ENCODE measurements at places on chromosomes 1 and 21. TPM values are rescaled to one million over a fixed set of nuclear protein-coding genes. Genes with fewer than 3 reads are reported as not detected.

DNA sequence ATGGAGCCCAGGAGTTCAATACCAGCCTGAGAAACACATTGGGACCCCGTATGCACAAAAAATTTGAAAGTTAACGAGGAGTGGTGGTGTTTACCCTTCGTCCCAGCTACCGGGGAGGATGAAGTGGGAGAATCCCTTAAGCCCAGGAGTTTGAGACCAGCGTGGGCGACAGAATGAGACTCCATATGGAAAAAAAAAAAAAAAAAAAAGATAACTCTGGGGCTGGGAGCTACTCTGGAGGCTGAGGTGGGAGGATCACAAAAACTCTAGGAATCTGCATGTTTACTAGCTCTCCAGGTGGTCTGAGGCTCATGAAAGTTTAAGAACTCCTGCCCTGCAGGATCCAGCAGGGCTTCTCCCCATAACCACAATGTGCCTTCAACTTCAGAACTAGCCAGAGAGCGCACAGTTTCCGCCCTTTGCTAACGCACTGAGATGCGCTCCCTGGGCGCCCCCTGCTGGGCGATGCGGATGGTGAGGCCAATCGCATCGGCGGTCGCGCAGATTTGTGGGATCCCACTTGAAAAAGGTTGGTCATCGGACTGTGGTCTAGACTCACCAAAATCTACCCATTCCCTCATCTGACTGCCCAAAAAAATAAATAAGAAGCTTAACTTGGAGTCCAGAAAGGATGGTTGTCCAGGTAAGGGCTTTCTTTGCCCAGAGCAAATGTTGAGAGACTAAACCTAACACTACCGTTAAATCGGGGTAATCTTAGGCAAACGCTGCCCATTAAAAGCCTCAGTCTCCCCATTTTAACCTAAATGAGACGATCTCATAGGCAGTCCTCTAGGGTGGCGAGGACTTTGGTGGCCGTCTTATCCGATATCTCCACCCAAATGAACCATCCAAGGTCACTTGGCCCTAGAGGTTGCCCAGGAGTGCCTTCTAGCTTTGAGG is 8.8 kb downstream of the ZNF683 start:
- peaks cover 40% of the 10 kb centered on the region for H3K27me3 ChIP-seq
- no peak overlapping the region for H3K4me3 ChIP-seq
- no peak overlapping the region for H3K27ac ChIP-seq
- no peaks in the 10 kb centered on the region for H3K36me3 ChIP-seq

DNA sequence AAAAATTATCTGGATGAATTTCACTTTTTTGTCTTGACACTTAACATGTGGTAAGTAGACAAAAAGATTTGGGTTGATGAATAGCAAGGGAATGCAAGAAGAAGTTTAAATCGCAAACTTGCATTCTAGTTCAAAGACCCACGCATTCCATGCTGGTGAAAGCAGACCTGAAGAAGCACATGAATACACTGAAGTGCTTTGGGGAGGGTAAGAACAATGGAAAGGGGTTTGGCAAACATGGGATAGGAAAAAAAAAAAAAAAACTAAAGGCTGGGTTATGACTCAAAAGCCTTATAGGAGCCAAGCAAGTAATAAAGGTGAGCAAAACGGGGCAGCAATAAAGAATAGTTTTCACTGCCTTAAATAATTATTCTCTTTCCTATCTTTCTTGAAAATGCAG is 450.2 kb downstream of the LMO4 start:
- H3K27me3 ChIP-seq = no peaks in the 10 kb centered on the region
- no peaks in the 10 kb centered on the region for H3K36me3 ChIP-seq
- H3K4me3 ChIP-seq = no peak overlapping the region
- no peak overlapping the region for H3K27ac ChIP-seq
- DNase-seq = no peak

GRCh38 chr21:45894906-45895777 is 86.4 kb upstream of the COL6A1 start:
- no peaks in the 10 kb centered on the region for H3K36me3 ChIP-seq
- no peak overlapping the region for H3K4me3 ChIP-seq
- peaks cover 2% of the 10 kb centered on the region for H3K27me3 ChIP-seq
- H3K4me1 ChIP-seq = peaks cover 2% of the 10 kb centered on the region
- H3K27ac ChIP-seq = no peak overlapping the region
- DNase-seq = no peak

The GJA9 gene
- not detected for polyA plus RNA-seq

DNA sequence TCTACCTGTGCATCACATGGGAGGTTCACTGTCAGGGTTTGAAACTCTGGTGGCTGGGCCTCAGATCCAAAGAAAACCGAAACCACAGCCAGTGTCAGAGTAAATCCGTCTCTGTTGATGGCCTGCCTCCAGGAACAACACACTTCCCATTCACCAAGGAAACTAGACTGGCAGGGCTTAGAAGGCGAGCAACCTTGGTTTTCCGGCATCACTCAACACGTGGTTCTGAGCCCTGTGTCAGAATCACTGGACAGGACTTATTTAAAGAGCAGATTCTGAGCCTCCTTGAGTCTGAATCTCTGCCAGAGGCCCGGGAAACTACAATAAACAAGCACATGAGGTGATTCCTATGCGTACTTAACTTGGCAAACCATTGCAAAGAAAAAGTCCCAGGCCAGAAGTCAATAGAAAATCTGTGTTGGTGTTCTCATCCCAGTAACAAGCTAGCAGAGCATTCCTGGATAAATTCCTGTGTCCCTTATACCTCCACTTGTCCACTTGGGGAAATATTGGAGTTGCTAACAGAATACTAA is 70.0 kb downstream of the KCTD3 start:
- peak overlapping the region; percentile 36 for H3K4me3 ChIP-seq
- H3K27ac ChIP-seq = peak overlapping the region; percentile 63
- H3K27me3 ChIP-seq = no peaks in the 10 kb centered on the region
- DNase-seq = peak; percentile 89
- H3K36me3 ChIP-seq = no peaks in the 10 kb centered on the region

The NR1I3 gene
- polyA plus RNA-seq = not detected

- no peak overlapping the region for H3K4me3 ChIP-seq
- no peaks in the 10 kb centered on the region for H3K27me3 ChIP-seq
- no peaks in the 10 kb centered on the region for H3K4me1 ChIP-seq
- no peak overlapping the region for H3K27ac ChIP-seq
- no peaks in the 10 kb centered on the region for H3K36me3 ChIP-seq
Observed at GRCh38 chr21:20999659-21000058, 1.4 kb downstream of the NCAM2 start.
